ENCODE measurements at places on chromosomes 1 and 21.

GRCh38 chr1:86852289-86852688, 61.6 kb downstream of the SELENOF start:
- DNase-seq, result no peak

GRCh38 chr1:111354584-111354983, 63.9 kb downstream of the CHIA start:
- DNase-seq, result no peak

DNA sequence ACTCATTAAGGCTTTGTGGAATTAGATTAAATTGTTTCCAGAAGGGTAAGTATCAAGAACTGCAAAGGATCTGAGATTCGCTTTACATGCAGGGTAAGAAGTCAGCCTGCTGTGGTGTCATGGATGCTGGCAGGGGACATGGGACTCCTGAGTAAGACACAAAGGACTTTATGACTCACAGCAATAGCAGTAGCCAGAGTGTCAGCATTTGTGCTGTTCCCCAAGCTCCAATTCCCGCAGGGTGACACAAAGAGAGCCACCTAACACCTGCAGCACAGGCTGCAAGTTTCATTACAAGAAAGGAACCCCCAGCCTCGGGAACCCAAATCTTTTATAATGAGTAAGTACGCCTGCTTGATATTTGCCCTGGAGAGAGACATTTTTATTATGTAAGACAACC, 298.1 kb upstream of the POU3F1 start:
- no peak for DNase-seq

DNA sequence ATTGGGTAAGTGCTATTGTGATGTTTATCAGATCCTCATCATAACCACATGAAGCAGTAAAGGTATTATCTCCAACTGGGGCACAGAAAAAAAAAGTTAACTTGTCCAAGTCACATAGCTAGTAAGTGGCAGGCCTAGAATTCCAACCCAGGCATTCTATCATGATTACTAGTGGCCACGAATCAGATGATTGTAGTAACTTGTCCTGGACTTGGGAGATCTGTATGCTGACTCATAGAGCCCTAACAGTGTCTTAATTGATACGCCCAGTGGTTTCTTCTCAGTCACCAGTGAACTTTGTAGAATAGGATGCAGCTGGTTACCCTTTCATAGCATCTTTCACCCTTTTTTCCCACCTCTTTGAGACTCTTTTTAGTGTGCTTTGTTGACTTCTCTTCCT, 91.1 kb upstream of the UBE2U start:
- DNase-seq, result no peak

GRCh38 chr1:75014250-75014649, 119.9 kb upstream of the LHX8 start:
- no peak for DNase-seq
